Epithelial cell of alveolus of lung (primary cell): ENCODE measurements at places on chromosomes 3 and 15. TPM values are rescaled to one million over a fixed set of nuclear protein-coding genes. Genes with fewer than 3 reads are reported as not detected.

The ZBTB38 gene
- total RNA-seq, result 105 and 199 TPM in 2 replicates

The RLBP1 gene
- not detected in 2 replicates for total RNA-seq

The WDR6 gene
- total RNA-seq, result 59.0 and 86.9 TPM in 2 replicates

The RAB43 gene
- 17.6 and 24.9 TPM in 2 replicates for total RNA-seq

The IL17RB gene
- 0.16 TPM in 1 of 2 replicates, not detected in the other for total RNA-seq

The SLC2A2 gene
- not detected in 2 replicates for total RNA-seq

The SHF gene
- total RNA-seq, result 3.2 and 15.4 TPM in 2 replicates

The STRA6 gene
- total RNA-seq, result 0.80 and 13.1 TPM in 2 replicates

The GHSR gene
- not detected in 2 replicates for total RNA-seq

The MCTP2 gene
- total RNA-seq, result 2.2 TPM in 2 replicates

The GASK1A gene
- 1.1 and 1.2 TPM in 2 replicates for total RNA-seq

The CTXN2 gene
- not detected in 2 replicates for total RNA-seq

The MYRIP gene
- total RNA-seq, result 0.24 TPM in 1 of 2 replicates, not detected in the other

The SCN11A gene
- under 0.01 TPM in 2 replicates for total RNA-seq

The ULK4 gene
- 5.0 and 5.7 TPM in 2 replicates for total RNA-seq

The ACKR4 gene
- not detected in 2 replicates for total RNA-seq

The DLEC1 gene
- total RNA-seq, result 0.13 TPM in 1 of 2 replicates, not detected in the other

The ALDH1A2 gene
- 2.7 and 12.5 TPM in 2 replicates for total RNA-seq

The RAB27A gene
- total RNA-seq, result 13.1 and 19.8 TPM in 2 replicates

The EOMES gene
- not detected in 2 replicates for total RNA-seq

The PRRT3 gene
- 3.6 and 10.7 TPM in 2 replicates for total RNA-seq

The HCN4 gene
- total RNA-seq, result not detected in 2 replicates

The TRH gene
- not detected in 2 replicates for total RNA-seq

The CLDN16 gene
- 0.26 TPM in 1 of 2 replicates, not detected in the other for total RNA-seq

The HDGFL3 gene
- 24.4 and 36.5 TPM in 2 replicates for total RNA-seq

The SATB1 gene
- 3.7 and 37.4 TPM in 2 replicates for total RNA-seq

The LRRC49 gene
- 8.7 and 23.9 TPM in 2 replicates for total RNA-seq

The OXTR gene
- total RNA-seq, result 0.72 and 4.3 TPM in 2 replicates

The MRPS22 gene
- total RNA-seq, result 52.1 and 58.7 TPM in 2 replicates

The BFSP2 gene
- not detected in 2 replicates for total RNA-seq

The SEMA7A gene
- 1.0 and 33.2 TPM in 2 replicates for total RNA-seq

The OR5H15 gene
- not detected in 2 replicates for total RNA-seq

The PRKAR2A gene
- 22.0 and 30.3 TPM in 2 replicates for total RNA-seq

The COL6A6 gene
- total RNA-seq, result under 0.01 TPM in 1 of 2 replicates, not detected in the other

The ZMAT3 gene
- 22.8 and 49.1 TPM in 2 replicates for total RNA-seq

The B3GALNT1 gene
- total RNA-seq, result 13.1 and 15.9 TPM in 2 replicates

The ACVR2B gene
- 2.7 and 3.3 TPM in 2 replicates for total RNA-seq

The FRMD4B gene
- 2.1 and 3.0 TPM in 2 replicates for total RNA-seq

The IL12A gene
- 4.4 and 6.9 TPM in 2 replicates for total RNA-seq

The WDR53 gene
- 6.3 and 14.5 TPM in 2 replicates for total RNA-seq

The SLC9C1 gene
- total RNA-seq, result 0.26 TPM in 1 of 2 replicates, not detected in the other

The SERPINI1 gene
- total RNA-seq, result 0.56 and 1.6 TPM in 2 replicates
